ENCODE measurements at places on chromosomes 13 and 19.
A peak's percentile ranks its signal among the peaks of the same experiment; 100 is the strongest.

GRCh38 chr19:12946092-12946721 lies 545 bp downstream of the RAD23A start:
- peak; percentile 69 for DNase-seq

DNA sequence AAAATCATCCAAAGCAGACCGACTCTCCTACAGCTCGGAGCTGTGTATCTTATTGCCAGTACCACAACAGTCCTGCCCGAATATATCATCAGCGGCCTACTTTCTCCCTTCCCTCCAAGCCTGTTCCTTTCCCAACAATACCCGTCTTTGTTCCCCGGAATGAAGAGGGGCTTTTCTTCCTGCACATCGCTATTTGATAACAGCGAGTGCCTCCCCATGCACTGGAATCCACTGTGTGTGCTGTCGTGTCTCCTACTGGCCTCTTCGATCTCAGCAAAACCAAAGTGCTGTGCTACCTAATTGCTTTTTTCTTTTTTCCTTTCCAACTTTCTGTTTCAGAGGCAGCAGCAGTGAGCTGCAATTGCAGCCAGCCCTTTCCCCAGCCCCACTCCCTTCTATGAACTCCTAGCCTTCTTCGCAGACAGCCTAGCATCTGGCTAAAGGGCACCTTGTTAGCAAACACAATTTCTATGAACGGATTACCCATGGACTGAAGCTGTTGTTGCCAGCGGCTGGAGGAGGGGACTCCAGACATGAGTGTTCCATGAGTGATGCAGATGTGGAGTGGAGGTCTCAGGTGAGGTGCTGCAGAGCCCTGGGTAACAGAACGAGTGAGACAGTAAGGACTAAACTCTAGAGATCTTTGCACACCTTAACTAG lies 43.4 kb downstream of the EFNB2 start:
- no peak for DNase-seq

DNA sequence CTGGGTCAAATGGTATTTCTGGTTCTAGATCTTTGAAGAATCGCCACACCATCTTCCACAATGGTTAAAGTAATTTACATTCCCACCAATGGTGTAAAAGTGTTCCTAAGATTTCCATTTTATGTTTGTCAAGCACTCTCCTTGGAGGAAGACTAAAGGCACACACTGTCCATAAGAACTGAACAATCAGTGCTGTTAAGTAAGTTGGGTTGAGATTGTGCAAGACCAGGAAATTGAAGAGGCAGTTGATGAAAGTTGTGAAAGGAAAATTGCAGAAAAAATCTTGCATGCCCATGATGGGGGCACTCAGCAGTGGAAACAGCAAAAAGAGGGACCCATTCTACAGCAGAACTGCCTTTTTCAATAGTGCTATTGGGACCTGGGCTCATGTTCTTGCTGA lies 323.6 kb downstream of the DLEU7 start:
- DNase-seq, result no peak

DNA sequence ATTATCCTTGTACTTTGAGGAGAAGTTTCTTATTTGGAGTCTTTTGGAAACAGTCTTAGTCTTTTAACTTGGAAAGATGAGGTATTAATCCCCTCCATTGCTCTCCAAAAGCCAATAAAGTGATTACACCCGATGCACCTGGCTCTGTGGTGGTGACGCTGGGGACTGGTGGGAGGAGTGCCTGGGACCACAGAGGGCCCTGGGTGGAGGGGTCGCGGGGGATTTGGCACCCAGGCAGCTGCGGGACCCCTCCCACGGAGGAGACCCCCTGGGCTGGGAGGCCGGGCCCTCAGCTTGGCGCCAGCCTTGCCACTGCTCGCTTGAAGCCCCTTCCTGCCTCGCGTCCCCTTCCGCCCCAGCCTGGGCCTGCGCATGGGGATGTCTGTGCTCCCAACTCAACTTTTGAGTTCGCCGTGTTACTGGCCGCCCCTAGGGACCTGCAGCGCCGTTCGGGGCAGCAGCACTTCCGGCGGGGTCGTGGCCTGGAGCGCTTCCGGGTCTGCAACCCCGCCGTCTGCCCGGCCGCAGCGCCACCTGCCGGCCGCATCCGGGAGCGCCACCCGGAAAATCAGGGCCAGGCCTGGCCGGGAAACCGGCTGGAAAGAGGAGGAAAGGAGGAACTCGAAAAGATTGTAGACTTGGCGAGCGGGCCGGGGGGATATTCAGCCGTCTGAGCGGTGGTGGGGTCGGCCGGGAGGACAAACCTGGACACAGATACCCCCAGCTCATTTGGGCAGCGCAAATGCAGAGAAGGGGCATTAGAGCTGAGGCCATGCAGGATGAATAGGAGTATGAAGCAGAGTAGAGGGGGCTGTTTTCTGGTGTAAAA lies 8.4 kb downstream of the PEAK3 start:
- DNase-seq, result peak; percentile 90

GRCh38 chr13:41550276-41550675 lies 92.9 kb downstream of the RGCC start:
- DNase-seq, result no peak

GRCh38 chr19:3383121-3383722 lies 16.8 kb downstream of the NFIC start:
- no peak for DNase-seq

DNA sequence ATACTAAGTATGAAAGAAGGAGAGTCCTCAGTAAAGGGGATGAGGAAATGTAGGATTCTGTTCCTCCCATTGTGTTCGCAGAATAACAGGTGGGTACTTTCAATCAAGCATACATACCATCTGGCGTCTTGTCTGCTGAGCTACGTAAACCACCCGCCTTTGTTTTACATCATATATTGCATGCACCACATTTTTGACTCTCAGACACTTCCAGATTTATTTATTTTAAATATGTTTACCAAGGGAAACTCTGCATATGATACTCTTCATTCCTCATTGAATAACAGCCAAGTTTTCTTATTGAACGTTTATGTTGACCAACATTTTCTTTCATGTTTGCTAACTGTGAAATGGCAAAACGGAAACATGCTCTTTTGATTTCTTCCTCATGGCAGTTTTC lies 174.1 kb downstream of the FGF14 start:
- DNase-seq, result no peak

DNA sequence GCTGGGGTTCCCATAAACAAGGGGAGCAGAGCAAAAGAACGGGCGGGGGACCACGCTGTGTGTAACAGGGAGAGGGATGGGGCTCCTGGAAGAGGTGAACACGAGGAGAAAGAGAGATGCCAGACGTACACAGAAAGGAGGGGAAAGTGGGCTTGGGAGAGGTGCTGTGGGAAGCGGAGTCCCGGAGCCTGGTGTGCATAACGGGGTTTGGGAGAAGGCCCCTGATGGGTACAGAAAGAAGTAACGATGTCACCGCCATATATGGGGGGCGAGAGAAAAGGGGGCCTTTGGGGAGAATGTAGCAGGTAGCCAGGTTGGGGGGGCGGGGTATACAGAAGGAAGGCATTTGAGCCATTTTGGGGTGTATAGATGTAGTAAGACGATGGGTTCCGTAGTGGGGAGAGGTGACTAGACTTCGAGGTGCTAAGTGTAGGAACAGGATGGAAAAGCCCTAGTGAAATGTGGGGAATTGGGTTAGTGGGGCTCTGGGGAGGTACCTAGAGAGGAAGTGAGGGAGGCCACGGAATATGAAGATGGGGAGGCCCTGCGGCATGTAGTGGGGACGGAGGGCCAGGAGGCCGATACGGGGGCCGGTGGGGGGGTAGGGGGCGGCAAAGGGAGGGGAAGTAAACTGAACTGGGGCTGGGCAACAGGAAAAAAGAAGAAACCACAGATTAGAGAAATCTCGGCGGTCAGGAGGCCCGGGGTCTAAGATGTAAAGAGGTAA lies 787 bp downstream of the ZNF580 start:
- peak; percentile 38 for DNase-seq

GRCh38 chr13:82569581-82569980 lies 1312.7 kb downstream of the SLITRK1 start:
- DNase-seq, result no peak

DNA sequence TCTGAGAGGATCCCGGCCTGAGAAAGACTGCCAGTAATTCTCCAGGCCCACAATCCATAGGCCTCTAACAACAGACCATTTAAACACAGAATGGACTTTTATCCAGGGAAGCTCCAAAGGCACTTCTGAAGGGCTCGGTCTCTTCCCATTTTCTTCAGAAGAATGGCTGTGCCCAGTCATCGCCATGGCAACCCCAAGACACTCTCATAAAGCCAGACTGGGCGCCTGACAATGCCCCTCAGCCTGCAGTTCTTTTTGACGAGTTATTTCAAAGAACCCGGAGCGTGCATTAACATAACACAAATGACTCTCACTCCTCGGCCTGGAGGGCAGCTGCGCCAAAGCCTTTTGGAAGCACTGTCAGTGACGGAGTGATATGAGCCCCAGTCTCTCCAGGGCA lies 61.0 kb downstream of the RASA3 start:
- no peak for DNase-seq

DNA sequence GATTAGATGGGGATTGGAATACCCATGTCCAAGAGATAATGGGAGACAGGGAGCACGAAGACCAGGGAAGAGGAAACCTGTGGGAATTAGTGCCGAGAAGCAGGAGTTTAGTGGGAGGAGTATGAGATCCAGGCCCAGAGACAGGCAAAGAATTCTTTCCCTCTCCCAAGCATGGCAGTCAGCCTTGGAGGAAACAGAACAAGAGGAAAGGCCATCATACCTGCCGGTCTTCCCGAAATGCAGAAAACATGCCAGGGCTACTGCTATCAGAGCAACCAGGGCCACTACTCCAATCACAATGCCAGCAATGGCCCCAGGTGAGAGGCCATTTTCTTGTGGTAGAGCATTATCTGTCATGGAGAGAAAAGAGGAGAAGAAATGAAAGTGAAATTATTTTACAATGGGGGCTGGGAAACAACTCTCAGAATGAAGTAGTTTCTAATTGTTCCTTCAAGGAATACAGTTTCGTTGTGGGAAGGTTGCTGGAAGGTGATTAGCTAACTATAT lies 16.1 kb downstream of the CEACAM1 start:
- no peak for DNase-seq
